ENCODE measurements at places on chromosomes 1 and 21.

DNA sequence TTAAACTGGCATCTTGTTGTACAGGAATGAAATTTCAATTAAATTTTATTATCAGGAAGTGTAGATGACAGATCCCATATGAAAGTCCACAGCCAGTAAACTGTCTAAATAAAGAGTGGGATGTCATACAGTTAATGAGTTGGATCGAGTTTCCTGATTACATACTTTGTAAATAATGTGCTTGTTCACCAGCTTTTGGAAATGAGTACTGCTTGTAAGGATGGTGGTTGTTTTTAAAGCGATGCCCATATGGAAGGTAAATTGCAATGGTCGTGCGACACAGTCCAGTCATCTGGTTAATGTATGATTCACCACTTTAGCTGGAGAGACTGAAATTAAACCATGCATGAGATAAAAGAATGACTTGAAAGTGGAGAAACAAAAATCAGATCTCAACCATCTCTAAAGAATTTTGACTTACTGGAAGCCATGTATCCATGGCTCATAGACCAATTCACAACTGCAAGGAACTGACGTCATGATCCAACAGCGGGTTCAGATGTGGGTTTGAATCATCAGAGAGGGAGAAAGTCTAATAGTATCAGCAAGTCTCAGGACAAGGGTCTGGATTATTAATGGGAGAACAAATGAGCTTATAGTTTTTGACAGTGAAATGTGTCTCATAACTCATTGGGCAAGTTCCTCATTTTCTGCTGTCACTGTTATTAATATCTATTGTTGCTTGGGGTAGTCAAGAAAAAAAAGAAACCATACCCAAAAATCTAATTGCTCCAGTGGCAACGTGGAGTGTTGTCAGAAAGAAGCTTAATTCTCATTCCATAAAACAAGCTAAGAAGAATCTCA lies 49.0 kb downstream of the MAP10 start:
- DNase-seq = no peak

GRCh38 chr1:115201598-115201997 lies 112.3 kb upstream of the TSPAN2 start:
- no peak for DNase-seq

DNA sequence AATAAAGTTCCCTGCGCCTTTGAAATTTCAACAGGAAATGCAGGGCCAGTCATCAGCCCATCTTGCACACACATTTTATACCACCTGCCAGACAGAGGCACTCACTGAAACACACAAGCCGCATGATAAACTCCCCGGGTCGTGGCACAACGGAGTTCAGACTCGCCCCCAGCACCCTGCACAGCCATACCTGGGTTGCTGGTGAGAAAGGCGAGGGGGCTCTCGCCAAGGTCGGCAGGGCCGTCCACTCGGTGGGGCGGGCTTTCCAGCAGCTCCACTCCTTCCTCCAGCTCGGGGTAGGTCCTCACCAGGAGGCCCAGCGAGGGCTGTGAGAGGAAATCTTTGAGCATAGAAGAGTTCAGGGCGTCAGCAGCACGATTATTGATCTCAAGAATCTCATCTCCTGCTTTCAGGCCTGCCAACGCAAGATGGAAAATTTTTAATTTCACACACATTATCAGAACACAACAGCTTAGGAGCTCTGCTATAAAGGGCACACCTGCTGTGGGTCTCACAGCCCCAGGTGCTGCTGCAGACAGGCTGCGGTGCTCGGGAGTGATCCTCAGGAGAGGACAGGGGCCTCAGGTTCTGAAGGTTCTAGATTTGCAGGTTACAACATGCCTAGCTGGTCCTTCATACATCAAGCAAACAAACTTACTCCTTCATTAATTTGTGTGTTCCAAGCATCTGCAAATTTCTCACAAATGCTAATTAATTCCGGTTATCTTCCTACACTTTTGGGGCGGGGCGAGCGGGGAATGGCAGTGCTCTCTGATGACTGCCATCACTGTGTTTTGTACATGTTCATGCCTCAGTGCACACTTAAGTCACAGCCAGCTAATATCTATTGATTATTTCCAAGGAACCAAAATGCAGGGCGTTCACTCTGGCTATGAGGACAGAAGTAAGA lies 144.2 kb upstream of the KRTAP19-8 start:
- DNase-seq = peak; percentile 66

GRCh38 chr1:228321435-228321834 lies 85.2 kb downstream of the TRIM11 start:
- no peak for DNase-seq

- no peak for DNase-seq
Measured at GRCh38 chr1:87052961-87053360, 138.5 kb downstream of the HS2ST1 start.

Measured in CD4-positive, alpha-beta memory T cell (primary cell).